ENCODE measurements at places on chromosomes 12 and 14.

DNA sequence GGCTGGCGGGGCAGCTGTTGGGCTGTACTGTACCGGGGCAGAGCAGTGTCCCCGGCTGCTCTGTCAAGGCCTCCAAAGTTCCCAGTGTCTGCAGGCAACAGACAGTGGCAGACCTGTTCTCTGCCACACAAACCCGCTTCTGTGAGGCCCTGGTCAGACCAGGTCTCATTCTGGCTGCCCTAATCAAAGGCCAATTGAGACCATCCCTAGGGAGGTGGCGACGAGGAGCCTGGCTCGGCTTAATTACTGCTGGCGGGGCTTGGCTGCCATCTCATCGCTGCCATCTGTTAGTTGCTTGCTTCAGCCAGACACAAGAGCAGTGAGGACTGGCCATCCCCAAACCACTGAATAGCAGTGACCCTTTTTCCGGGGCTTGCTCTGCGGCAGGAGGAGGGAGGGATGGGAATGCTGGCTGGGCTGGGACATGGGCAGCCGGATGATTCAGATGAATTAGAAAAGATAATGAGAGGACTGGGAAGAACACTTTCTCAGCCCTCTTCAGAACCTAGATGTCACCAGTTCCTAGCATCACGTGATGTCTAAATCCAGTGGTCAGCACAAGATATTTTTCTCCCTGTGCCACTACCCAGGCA lies 24.5 kb downstream of the ERG28 start:
- DNase-seq, result peak; percentile 30

- DNase-seq, result no peak
These were observed 12.5 kb upstream of the TMEM119 start for GRCh38 chr12:108610336-108610815.

GRCh38 chr12:108317308-108318234 lies 21.5 kb downstream of the CMKLR1 start:
- no peak for DNase-seq

- no peak for DNase-seq
These were observed 28.8 kb downstream of the KIF21A start for GRCh38 chr12:39413836-39414771.

DNA sequence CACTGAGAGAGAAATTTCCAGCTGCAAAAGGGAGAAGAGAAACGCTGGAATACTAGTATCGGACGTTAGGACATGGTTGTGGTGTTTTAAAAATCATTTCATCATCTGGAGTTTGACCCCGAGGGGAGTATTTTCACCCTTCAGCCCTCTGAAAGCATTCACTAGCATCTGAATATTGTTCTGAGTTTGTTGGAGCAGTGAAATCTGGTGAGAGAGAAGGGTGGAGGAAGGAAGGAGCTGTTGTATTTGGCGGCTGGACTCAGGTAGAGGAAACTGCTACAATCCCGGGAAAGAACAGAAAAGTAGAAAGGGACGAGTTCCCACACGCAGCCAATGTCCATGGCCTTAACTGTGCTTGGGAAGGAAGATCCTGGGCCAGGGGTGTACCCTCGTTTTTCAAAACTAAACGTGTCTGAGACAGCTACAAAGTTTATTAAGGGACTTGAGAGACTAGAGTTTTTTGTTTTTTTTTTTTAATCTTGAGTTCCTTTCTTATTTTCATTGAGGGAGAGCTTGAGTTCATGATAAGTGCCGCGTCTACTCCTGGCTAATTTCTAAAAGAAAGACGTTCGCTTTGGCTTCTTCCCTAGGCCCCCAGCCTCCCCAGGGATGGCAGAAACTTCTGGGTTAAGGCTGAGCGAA lies 896 bp upstream of the CDKN1B start:
- no peak for DNase-seq

DNA sequence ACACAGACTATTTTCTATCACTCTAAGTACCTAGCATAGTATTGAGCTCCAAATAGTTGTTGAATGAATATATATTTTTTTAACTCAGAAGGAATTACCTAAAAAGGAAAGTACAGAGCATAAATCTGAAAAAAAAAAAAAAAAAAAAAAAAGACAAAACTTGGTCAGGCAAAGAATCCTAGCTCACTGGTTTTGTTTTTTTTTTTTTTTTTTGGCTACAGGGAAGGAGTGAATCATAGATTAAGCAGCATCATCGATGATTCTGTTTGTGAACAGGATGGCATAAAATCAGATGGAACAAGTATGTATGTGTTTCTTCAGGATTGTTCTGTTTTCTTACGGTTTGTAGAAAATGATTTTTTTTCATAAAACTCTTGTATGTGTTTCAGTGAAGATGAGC lies 66.1 kb upstream of the BCAT1 start:
- no peak for DNase-seq

GRCh38 chr14:31965071-31965734 lies 111.9 kb upstream of the ARHGAP5 start:
- DNase-seq, result no peak

GRCh38 chr14:24071836-24072430 lies 571 bp downstream of the CPNE6 start:
- DNase-seq, result no peak

GRCh38 chr14:53788566-53788965 lies 168.1 kb downstream of the BMP4 start:
- DNase-seq, result no peak

DNA sequence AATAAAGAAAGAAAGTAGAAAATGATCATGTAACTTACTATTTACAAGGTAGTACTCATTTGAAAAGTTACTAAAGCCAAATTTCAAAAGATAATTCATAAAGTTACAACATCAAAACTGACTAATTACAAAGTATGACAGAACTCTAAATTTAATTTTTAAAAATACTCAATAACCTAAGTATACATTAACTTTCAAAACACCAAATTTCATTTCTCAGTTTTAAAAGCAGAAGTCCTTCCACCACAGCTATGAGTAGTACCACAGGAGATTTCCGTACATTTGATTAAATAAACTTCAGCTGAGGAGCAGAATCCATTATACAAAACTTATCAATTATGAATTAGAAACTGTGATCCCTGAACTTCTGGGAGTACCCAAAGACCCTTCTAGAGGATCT lies 100.8 kb upstream of the BBS10 start:
- no peak for DNase-seq

DNA sequence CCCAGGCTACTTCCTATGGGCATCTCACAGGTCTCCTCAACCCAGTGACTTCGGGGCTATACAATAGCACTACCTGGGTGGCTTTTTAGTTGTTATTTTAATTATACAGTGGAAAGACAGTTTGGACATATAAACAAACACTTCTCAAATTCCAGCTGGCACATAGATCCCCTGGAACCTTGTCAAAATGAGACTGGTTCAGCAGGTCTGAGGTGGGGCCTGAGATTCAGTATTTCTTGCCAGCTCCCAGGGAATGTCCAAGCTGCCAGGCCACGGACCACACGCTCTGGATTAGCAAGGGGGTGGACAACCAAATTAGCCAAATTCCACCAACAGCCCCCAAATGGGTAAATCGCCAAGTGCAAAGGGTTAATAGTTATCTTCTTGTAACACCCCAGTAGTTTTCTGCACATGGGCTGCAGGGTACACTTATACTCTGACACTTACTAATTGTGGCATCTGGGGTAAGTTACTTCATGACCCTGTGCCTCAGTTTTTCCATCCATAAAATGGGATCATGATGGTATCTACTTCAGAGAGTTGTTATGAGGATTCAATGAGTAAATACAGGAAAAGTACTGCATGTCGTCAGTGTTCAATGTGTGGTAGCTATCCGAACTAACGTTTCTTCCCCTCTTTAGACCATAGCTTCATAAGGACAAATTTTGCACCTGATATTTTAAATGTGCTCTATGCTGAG lies 789.4 kb upstream of the TBX3 start:
- DNase-seq, result no peak

DNA sequence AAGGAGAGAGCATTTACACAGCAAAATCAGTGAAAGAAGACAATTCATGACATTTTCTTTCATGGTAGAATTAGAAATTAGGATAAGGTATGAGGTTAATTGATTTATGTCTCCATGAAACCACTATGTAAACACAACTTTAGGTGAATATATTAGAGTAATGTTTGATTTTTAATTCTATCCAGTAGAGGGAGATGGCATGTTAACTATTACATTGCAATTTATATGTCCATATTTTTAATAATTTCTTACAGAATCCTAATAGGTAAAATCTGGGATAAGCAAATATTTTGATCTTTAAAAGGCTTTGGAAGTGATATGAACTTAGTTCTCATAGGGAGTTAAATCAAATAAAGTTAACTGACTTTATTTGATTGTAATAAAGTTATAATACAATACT lies 373.4 kb upstream of the PDE3A start:
- DNase-seq, result no peak

DNA sequence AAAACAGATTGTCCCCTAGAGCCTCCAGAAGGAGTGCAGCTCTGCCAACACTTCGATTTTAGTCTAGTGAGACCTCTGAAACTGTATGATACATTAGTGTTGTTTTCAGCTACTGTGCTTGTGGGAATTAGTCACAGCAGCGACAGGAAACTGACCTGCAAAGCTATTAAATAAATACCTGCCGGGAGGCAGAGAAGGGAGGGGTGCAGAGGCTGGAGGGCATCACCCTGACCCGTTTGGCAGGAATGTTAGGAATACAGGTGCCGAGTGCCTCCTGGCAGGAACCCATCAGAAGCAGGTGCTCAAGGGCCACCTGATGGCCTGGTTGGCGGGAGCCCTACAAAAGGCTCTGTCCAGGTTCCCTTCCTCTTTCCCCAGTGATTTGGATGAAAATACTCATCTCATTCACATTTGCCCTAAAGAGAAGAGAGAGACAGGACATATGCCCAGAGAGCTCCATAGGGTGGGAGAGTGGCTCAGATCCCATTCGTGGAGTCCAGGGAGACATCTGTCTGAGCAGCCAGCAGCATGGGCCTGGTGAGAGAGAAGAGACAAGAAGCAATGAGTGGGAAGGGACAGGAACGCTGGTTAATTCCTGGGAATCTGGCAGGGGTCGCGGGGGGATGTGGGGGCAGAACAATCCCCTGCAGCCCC lies 44.6 kb downstream of the C14orf132 start:
- no peak for DNase-seq

DNA sequence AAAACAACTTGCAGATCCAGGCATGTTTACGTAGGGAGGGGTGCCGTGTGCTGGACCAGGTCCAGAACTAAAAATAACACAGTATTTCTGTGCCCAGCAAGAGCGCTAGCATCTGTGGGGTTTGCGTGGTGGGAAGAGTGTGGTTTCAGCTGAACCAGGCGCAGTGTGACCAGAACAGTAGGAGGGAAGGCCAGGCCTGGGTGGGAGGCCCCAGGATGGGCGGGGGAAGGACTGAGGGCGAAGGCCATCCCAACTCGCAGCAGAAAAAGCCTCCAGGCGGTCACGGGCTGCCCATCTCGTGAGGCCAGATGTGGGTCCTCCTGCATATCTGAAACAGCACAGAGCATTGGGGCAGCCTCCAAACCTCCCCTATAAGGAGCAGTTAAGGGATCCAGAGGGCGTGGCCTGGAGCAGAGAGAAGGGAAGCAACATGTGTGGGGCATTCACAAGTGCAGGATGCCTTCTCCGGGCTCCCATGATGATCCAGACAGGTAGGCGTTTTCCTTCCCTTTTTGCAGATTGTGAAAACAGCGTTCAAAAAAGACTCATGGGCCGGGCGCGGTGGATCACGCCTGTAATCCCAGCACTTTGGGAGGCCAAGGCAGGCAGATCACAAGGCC lies 17.8 kb upstream of the CD9 start:
- DNase-seq, result peak; percentile 50

- no peak for DNase-seq
These were observed 11.4 kb downstream of the DLGAP5 start for GRCh38 chr14:55180006-55180405.

GRCh38 chr12:93214523-93215289 lies 163.0 kb upstream of the NUDT4 start:
- DNase-seq, result no peak

DNA sequence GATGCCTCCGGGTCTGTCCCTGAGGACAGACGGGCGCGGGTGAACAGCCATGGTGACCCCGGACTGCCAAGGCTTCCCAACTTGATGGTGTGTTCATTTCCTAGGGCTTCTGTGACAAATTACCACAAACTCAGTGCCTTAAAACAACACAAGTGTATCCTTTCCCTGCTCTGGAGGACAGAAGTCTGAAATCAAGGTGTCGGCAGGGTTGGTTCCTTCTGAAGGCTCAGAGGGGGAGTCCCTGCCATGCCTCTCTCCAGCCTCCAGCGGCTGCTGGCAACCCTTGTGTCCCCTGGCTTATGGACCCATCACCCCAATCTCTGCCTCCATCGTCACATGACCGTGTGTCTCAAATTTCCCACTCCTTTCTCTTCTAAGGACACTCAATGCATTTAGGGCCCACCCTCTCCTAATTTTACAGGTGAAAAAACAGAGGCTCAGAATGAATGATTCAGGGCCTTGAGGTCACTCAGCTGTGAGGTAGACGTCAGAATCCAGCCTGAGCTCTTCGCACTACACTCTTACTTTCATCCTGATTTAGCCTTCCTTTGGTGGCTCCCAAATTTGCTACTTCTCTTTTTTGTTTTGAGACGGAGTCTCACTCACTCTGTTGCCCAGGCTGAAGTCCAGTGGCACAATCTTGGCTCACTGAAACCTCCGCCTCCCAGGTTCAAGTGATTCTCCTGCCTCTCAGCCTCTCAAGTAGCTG lies 45.4 kb downstream of the VCPKMT start:
- DNase-seq, result no peak

- peak; percentile 85 for DNase-seq
These were observed 28.8 kb downstream of the KLRK1 start for GRCh38 chr12:10361084-10361483.

GRCh38 chr14:34251662-34252061 lies 210.4 kb downstream of the SPTSSA start:
- no peak for DNase-seq

DNA sequence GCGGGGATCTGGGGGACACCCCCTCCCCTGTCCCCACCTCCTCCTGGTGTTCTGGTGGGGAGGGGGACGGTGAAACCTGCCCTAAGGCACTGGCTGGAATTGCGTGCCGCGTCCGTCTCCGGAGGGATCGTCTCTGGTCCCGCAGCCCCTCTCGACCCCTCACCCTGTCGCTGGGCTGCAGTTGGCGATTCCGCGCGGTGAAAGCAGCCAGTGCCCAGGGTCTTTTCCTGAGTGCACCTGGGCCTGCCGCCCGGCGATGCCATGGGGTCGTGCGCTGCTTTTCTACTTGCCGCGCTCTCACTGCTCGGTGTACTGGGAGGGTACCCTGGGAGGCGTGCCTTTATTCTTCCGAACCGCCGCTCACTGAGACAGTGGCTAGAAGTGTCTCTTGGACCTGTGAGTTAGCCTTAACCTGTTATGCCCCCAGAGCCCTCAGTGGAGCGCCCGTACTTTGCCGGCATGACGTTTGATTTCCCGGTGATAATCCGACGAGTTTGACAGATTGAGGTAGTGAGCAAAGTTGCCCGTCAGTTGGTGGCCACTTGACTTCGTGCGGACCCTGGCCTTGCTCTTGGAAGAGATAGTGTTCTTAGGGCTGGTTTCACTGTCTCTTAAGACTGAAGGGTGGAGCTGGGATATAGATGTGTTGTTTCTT lies 788 bp downstream of the SFSWAP start:
- DNase-seq, result no peak

DNA sequence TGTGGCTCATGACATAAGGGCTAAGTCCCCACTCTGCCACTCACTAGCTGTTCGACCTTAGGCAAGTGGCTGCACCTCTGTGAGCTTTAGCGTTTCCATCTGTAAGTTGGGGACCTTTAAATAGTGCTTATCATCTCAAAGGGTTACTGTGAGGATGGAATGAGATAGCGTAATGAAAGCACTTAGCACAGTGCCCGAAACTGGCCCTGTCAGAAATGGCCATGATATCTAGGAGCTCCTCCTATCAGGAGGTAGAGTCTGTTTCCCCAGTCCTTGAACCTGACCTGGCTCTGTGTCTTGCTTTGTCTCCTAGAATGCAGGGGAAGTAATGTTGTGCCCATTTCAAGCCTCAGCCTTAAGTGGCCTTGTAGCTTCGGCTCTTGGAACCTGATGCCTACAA lies 211.0 kb downstream of the RBM19 start:
- no peak for DNase-seq
